ENCODE measurements at places on chromosomes 7 and 10.

DNA sequence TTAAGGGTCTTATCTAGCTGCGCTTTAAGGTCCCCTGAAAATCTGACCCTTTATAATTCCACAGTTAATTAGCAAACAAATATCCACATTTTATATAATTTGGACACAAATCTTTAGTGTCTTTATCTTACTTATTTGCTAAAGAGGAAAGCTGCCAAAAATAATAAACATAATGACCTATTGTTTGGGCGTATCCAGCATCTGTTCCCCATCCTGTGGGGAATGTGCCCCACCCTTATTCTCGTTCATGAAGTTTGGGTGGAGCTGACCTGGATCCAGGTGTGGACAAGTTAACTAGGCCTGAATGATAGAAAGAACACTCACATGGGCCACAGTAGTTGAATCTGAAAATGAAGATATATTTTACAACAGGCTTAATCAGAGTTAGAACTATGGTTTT, 218.3 kb downstream of the CRPPA start:
- DNase-seq: no peak

GRCh38 chr10:70405037-70405824, 1.3 kb downstream of the EIF4EBP2 start:
- no peak for DNase-seq

DNA sequence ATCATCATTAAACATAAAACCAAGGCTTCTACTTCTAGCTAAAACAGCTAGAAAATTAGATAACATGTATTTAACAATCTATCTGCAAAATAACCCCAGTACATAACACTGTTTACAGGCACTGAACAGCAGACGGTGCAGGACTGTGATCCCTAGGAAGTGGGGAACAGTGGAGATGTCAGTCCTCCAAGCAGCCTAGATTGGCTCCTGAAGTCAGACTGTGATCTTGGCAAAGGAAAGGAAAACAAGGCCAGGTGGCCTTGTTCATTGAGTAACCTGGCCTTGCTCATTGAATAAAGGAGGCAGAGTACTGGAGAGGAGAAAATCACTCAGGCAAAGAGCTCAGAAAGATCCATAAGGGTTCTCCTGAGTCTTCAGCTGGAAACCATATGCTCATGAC, 77.7 kb upstream of the DIP2C start:
- no peak for DNase-seq

- no peak for DNase-seq
Observed at GRCh38 chr10:103064956-103065355, 128.1 kb downstream of the NT5C2 start.

- no peak for DNase-seq
Observed at GRCh38 chr10:133489816-133490588, 36.3 kb downstream of the SCART1 start.

- no peak for DNase-seq
Observed at GRCh38 chr10:101236376-101237080, 7.3 kb upstream of the LBX1 start.

DNA sequence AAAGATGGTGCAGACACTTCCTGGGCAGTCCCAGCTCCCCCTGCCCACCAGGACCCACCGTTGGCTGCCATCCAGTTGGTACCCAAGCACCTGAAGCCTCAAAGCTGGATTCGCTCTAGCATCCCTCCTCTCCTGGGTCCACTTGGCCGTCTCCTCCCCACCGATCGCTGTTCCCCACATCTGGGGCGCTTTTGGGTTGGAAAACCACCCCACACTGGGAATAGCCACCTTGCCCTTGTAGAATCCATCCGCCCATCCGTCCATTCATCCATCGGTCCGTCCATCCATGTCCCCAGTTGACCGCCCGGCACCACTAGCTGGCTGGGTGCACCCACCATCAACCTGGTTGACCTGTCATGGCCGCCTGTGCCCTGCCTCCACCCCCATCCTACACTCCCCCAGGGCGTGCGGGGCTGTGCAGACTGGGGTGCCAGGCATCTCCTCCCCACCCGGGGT, 14.5 kb upstream of the LIMK1 start:
- DNase-seq: no peak

- no peak for DNase-seq
Observed at GRCh38 chr7:33798686-33799325, 106.5 kb upstream of the BMPER start.

GRCh38 chr10:10677479-10677878, 340.2 kb upstream of the CELF2 start:
- peak; percentile 11 for DNase-seq

DNA sequence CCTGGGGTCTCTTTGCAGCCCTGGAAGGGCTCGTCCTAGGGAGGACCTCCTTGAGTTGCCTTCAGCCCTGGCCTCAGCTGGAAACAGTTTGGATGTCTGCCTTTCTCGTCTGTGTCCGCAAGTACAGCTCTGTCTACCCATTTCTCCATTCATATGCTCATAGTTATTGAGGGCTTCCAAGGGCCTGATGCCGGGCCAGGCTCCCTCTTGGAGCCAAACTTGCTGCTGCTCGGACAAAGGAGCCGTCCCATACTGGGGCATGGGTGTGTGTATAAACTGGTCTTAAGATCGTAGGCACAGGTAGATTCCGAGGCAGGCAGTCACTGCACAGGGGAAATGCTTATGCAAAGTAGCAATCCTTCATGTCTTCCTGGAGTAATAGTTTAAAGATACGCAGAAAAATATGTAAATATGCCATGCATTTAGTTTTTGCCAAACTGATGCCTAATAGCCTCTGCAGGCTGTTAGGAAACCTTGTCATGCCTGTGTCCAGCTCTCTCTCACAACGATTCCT, 117.0 kb upstream of the BTBD16 start:
- no peak for DNase-seq

DNA sequence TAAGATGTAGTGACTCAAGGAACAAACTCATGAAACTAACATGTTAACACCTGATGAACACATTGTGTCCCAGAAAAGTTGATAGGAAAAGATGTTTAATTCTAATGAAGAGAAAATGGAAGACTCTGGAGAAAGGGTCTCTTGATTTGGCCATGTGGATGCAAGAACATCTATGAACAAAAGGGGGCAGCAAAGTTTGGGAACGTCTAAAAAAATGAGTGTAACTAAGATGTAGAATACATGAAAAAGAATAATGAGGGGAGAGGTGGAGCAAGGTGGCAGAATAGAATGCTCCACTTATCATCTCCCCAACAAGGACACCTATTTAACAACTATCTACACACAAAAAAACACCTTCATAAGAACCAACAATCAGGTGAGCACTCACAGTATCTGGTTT, 805.1 kb downstream of the TNS3 start:
- no peak for DNase-seq

- no peak for DNase-seq
Observed at GRCh38 chr7:31500656-31501055, 13.2 kb upstream of the ITPRID1 start.

- no peak for DNase-seq
Observed at GRCh38 chr10:128386231-128386630, 260.0 kb upstream of the MKI67 start.

- DNase-seq: no peak
Observed at GRCh38 chr10:48653347-48653746, 31.3 kb upstream of the WDFY4 start.

DNA sequence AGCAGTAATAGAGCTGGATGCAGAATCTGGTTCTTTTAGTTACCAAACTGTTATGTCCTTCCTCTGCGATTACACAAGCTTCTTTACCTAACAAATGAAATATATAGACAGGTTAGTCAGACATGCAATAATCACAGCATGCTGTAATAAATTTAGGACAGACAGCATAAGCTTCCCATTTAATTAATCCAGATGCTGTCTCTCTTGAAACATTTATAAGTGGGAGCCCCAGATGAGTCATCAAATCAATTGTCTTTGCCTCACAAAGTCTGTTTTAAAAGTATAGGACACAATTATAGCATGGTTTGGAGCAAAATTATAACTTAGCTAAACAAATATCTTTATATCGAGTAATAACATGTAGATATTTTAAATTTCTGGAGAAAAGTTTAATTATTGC, 1.6 kb downstream of the CDNF start:
- DNase-seq: no peak

DNA sequence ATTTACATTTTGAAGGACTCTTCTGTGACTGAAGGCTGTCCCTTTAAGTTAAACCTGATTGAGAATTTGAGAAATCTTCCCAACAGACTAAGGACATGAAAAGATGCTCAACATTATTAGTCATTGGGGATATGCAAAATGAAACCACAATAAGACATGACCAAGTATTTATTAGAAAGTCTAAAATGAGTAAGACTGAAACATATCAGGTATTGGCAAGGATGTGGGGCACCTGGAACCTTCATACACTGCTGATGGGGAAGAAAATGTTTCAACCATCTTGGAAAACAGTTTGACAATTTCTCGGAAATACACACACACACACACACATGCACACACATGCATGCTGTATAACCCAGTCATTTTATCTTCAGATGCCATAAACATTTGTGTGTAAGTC, 132.1 kb upstream of the CDK6 start:
- DNase-seq: no peak

GRCh38 chr7:6430271-6430940, 17.3 kb downstream of the DAGLB start:
- no peak for DNase-seq

- DNase-seq: no peak
Observed at GRCh38 chr7:116211006-116211912, 920 bp downstream of the TES start.

DNA sequence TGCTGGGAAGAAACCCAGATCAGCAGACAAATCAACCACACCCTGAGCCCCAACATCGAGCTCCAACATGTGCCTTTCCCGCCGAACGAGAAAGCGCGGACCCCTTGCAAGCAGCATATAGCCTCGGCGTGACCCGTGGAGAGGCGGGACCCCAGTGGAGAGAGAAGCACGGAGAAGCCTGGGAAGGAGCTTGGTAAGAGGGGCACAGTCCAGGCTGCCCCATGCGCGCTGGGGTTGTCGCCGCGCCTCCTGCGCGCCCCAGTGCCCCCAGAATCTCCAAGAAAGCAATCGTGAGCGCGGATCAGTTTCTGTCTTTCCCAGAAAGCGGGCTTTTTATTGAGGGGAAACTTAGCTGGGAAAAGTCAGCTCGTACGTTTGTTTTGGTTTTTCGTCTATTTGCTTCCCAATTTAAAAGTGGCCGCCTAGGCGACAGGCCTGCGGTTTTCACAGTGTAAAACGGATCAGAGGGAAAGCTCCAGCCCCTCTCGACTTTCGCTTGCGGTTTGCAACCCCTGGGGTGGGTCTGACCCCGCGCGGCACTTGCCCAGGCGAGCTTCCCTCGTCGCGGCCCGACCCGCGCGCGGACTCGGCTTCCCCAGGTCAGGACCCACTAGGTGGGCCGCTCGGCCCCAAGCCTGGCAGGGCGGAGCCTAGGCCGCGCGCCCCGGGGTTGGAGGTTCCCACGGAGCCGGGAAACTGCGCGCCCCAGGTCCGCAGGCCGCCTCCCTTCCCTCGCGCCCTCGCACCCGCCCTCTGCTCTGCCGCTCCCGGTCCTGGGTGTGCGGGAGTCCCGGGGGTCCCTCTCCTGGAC, 31.1 kb downstream of the SKIDA1 start:
- no peak for DNase-seq

DNA sequence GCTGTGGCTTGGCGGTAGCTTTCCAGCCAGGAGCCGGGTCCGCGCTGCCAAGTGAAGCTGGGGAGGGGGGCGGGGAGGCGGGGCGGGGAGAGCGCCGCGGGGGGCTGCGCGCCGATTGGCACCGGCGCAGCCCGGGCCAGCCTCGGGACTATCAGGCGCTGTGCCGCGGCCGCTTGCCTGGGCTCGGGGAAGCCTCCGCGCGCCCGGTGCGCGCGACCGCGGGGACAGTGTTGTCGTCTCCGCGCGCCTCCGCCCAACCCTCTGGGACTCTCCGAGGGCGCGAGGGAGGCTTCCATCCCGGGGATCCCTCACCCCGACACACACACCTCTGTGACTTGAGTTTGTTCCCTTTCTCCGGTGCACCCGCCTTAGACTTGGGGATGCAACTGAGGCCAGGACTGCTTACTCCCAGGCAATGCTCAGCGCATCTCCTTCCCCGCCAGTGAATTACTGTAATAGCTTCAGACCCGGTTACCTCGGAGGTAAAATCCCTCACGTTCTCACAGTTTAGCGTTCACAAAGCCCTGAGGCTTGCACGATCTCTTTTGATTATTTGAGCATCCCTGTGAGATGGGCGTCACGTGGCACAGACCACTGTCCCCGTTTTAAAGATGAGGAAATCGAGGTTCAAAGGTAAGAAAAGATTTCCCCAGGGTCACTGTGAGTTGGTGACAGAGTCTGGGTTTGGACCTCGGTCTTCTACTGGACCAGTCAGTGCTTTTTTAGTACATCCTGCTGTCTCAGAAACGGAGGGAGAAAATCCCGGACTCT, at the start of gene NKX1-2:
TSS of gene NKX1-2 (minus strand) at position 24 of the 771 bp plus-strand sequence. CDS start 92 bp downstream, outside the sequence.
- DNase-seq: no peak

DNA sequence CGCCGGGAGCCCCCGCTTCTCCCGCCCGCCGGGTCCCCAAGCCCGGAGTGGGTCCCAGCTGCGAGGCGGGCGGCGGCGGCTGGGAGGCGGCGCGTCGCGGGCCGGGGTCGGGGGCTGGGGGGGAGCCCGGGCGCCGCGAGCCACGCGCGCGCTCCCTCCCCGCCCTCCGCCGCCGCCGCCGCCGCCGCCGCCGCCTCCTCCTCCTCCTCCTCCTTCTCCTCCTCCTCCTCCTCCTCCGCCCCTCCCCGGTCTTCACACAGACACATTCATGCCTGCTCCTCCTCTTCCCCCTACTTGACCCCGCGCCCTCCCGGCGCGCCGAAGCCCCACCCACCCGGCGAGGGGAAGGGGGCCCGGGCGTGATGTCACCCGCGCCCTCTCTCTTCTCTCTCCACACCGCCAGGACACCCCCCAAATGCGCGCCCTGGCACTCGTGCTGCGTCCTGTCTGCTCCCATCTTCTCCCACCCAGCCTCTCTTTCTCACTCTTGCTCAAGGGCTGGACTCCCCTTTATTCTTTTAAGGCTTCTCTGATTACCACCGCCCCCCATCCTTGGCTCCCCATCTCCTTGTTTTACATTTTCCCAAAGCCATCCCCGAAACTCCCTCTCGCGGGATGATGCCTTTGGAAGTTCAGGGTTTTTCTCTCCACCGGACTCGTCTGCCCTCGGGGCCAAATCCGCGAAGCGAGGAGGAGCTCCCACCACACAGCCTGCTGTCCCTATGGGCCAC, 967 bp upstream of the GLI3 start:
- DNase-seq: no peak

DNA sequence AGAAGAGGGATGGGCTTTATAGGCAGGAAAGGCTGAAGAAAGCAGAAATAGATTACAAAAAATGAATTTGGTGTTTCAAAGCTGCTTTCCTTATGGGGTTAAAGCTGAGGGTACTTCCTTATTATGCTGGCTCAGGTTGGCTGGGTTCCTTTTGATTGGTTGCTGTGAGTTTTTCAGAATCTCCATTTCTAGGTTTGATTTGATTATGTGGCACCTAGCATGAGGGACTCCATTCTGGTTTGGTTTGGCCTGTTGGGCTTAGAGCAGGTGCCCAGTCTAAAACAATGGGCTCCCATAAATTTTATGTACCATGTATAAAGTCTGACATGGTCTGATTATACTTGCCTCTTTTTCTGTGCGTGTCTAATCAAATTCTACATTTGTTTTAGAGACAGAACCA, 362.7 kb downstream of the CXCL12 start:
- no peak for DNase-seq

- DNase-seq: no peak
Observed at GRCh38 chr7:130442601-130443000, 1.8 kb upstream of the CEP41 start.

All from NCI-H2081 treated with DMSO at 0.1 percent for 48 hours (cell line).